Left lung (tissue), 14 donors: ENCODE measurements at places on chromosomes 11 and 22. TPM values are rescaled to one million over a fixed set of nuclear protein-coding genes. Genes with fewer than 3 reads are reported as not detected.

The CD3D gene
- 3.3 TPM for total RNA-seq

The LRRC56 gene
- 1.8 TPM for total RNA-seq

GRCh38 chr22:45272498-45272897, 12.3 kb upstream of the UPK3A start:
- no peak for DNase-seq

DNA sequence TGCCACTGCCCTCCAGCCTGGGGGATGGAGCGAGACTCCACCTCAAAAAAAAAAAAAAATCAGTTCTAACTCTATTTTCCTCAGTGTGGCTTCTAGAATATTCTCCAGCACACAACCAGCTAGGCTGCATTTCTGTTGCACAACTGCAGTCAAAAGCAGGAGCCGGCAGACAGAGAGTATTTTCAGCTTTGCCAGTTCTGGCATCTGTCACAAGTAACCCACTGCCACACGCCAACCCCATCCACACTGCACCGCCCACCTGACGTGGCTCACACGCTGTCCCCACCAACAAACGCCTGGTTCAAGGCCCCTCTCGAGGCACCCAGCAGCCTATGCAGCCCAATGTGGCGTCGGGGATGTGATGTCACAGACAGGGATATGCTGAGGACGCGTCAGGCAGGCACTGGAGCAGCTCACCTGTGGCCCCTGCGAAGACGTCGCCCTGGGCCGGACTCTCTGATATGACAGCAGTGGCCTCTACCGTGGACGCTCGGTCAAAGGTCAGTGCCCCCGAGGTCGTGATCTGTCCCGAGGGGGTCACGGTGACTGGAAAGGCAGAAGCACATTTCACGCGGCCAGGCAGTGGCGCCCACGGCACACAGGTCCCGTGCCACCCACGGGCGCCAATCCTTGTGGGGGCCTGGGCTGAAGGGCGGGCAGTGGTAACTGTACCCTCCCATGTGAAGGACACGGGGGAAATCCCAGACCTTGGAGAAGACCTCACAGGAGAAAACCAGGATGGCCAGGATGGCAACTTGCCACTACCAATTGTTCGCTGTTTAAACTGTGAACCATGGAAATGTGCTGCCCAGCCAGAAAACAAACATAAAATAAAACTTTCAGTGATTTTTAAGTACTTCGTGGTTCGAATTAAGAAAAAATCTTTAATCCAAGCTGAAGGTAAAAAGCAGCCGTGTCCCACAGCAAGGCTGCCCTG, 15.5 kb downstream of the DEAF1 start:
- no peak for DNase-seq

The IFT27 gene
- 28.0 TPM for total RNA-seq

GRCh38 chr11:74672956-74673692, 58.1 kb downstream of the CHRDL2 start:
- DNase-seq = peak; percentile 41

The MGAT3 gene
- 6.7 TPM for total RNA-seq

DNA sequence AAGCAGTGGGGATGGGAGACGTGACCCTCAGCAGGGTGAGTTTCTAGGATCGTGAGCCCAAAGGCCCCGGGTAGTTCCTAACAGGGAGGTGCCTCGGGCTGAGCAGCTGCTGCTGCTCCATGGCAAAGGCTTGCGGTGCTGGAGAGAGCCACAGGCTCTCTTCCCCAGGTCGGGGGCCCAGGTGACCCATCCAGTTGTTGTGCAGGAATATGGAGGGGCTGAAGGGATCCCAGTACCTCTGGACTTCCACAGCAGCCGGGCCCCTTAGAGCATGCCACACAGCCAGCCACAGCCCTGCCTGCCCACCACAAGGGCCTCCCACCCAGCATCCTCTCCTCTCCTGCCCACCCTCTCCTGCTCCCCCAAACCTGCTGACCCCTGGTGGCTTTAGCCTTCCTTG, 49.3 kb downstream of the BUD13 start:
- DNase-seq = no peak

The CCDC83 gene
- not detected for total RNA-seq

GRCh38 chr11:72244060-72244360, at the start of gene PHOX2A:
Gene PHOX2A (minus strand): TSS chr11:72244176. CDS start chr11:72244004, 172 bp downstream.
- no peak for DNase-seq

The MPPED2 gene
- total RNA-seq = 0.79 TPM

The FOSL1 gene
- total RNA-seq = 3.4 TPM

DNA sequence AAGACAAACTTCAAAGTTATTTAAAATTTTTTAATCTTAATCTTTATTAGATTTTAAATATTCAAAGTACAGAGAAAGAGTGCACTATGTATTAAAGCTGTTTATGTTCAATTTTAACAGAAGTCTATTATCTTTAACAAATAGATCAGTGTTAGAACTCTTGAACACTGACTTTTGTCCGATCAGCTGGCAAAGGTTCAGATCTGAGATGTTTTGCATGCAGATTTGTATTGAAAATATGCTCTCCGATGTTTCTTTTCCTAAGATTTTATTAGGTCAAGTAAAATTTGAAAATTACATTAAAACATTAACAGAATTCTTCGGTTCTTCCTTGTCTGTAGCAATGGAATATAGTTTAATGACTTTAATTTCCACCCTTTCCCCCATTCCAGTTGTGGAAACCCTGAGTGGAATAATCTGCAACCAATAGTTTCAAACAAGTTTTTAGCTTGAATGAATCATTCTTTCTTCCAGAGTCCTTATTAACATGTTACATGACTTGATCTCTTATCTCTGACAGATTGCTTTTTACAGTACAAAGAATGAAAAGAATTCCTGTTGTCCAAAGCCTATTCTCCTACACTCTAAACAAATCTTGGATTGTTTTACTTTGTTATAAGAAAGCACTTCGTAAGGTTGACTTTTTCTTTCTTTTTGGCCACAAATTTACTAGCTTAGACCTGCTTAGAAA, 11.4 kb upstream of the TCP11L1 start:
- DNase-seq = no peak

The CLDN5 gene
- 86.9 TPM for total RNA-seq

DNA sequence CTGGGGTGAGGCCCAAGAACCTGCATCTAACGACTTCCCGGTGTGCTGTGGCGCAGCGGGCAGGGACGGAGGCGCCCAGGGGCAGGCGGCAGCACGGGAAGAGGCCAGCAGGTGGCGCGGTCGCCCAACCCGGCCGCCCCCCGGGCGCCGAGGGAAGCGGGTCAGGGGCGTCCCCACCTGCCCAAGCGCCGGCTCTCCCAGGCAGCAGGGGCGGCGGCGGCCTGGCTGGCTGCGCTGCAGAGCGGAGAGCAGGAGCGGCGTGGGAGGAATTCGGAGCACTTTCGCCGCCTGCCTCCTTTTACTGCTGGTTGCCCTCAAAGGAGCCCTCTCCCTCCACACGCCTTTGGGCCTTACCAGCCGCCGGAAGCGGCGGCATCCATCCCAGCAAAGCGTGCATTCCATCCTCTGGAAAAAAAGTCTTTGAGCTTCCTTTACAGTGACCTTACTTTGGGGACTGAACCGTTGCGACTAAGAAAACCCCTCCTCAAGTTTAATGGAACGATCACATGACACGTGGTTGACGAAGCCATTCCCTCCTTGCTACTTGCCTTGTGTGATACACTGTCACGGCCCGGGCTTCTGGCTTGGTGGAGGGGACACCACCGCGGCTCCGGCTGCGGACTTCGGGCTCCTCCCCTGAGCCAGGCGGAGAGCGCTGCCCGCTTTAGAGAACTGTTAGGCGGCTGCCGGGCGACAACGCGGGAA, 106.8 kb upstream of the CLMP start:
- peak; percentile 94 for DNase-seq

DNA sequence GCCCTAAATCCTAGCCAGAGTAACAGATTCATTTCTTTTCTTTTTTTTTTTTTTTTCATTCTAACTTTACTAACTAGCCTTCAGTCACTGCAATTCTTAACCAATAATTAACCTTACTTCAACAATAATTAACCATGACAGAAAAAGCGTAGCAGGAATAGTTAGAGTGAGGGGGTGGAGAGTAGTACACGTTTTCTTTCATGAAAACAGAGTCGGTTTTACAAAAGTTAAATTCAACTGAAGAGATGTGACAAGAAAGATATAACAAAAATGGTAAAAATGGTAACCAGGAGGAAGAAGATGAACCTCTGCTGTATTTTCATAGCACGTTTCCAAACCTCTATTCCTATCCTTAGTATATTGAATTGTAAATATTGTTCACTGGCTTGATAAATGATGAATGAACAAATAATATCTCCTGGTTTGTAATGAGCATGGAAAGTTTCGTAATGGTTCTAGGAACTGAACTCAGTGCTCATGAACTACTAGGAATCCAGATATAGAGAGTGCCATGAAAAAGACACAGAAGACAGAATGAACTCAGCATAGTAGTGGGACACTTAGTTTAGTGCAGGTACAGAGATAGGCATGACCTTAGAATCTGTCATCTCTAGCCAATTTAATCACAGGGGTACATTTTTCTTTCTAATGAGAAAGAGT, 116.5 kb upstream of the ANO5 start:
- no peak for DNase-seq

GRCh38 chr22:50061141-50061823, 3.2 kb upstream of the TTLL8 start:
- DNase-seq = peak; percentile 74

DNA sequence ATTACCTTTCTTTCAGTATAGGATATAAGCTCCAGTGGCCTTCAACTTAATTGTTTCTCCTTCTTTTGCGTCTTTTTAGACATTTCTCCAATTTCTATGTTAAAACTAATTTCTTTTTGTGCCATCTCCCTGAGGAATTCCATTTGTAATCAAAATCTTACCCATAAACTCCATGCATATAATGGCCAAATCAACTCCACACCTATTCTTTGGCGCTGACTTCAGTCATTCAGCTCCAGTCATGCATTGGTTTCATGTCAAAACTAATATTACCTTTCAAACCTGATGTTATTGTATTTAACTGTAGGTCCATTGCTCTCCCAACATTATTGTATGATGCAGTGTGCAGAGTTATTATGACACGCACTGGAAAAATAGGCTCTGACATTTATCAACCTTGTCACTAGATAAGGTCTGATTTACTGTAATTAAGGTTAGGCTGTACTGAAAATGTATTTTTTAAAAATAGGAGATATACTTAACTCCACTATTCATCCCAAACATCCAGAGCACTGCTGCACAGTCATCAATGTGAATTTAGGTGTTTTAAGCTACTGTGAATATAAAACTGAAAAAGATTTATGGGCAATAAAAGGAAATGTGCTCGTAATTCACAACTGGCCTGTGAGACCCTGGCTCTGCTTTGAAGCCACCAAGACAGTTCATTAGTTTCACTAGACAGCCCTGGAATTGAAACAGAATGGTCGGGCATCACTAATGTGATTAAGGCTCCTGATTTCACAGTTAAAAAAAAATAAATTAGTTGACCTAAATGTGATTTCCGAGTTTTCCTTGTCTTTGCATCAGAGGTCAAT, 180.6 kb upstream of the GRIA4 start:
- DNase-seq = no peak

- no peak for DNase-seq
Observed at GRCh38 chr22:27139935-27140511, 482.6 kb downstream of the MIAT start.

The LGR4 gene
- total RNA-seq = 6.9 TPM

DNA sequence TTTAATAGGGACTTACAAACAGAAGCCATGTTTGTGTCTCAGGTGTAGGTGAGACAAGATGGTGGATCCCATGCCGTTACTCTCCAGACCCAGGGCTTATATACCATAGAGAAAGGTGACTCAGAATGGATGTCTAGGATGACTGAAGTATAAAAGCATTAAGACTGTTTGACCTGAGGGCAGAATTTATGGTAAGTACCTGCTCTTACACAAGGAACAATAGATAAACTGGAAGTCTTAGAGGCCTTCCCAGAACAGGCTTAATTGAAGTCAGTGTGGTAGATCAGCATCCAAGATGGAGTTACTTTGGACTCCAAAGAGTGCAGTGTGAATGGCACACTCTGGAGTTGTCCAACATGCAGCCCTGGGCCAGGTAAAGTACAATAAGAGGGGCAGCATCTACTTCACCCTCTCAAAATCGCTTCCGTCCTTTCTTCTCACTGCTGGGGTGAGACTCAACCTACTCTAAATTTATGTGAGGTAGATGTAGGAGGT, 387.0 kb upstream of the DDI1 start:
- DNase-seq = no peak

DNA sequence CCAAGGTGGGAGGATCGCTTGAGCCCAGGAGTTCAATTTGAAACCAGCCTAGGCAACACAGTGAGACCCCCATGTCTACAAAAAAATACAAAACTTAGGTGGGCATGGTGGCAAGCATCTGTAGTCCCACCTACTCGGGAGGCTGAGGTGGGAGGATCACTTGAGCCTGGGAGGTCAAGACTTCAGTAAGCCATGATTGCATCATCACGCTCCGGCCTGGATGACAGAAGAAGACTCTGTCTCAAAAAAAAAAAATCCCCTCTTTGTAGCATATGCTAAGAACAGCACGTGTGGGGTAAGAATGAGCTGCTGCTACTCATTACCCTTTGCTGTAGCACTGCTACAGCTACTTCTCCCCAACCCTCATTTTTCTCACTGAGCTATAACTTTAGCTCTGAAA, 14.5 kb downstream of the UBE4A start:
- no peak for DNase-seq

The ELMOD1 gene
- total RNA-seq = 0.96 TPM

The HPX gene
- 0.90 TPM for total RNA-seq

DNA sequence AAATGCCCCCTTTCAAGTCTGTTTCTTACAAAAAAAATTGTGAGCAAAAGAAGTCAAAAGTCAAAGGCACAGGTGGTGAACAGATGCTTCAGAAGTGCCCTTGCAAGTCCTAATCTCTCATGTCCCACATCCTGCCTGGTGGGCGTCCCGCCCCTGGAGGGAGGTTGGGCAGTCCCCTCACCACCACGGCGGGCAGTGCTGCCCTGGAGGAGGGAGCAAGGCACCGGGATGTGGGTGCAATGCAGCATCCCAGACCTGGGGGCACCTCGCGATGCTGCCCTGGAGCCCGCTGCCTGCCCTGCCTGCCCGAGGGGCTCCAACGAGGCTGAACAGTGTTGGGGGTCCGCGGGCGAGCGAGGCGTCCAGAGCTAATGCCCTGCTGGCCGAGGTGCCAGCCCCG, 15.9 kb downstream of the MRGPRG start:
- DNase-seq = peak; percentile 19

DNA sequence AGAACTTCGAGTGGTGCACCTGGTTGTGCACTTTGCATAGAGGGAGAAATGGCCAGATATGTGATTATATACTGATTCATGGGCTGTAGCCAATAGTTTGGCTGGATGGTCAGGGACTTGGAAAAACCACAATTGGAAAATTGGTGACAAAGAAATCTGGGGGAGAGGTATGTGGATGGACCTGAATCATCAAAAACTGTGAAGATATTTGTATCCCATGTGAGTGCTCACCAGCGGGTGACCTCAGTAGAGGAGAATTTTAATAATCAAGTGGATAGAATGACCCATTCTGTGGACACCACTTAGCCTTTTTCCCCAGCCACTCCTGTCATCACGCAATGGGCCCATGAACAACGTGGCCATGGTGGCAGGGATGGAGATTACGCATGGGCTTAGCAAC, 48.0 kb upstream of the NARS2 start:
- no peak for DNase-seq

The SCN2B gene
- total RNA-seq = 4.1 TPM

DNA sequence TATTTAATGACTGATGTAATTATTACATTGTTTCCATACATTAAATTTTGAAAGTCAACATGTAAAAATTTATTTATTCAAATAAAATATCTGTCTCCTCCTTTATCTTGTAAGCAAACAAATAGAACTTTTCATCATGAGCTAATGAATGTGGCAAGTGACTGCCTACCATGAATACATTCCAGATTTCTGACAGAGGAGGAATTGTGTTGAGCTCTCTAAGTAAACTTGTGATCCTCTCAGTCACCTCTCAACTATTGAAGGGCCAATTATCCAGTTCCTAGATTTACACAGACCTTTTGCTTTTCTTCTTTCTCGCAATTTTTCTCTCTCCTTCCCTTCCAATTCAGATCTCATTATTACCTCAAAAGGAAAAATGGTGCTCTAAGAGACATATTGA, 21.5 kb downstream of the PRRG4 start:
- no peak for DNase-seq
